ENCODE measurements at places on chromosomes 5 and 9.

GRCh38 chr5:141150224-141150992 is 551 bp downstream of the PCDHB6 start:
- DNase-seq: no peak

DNA sequence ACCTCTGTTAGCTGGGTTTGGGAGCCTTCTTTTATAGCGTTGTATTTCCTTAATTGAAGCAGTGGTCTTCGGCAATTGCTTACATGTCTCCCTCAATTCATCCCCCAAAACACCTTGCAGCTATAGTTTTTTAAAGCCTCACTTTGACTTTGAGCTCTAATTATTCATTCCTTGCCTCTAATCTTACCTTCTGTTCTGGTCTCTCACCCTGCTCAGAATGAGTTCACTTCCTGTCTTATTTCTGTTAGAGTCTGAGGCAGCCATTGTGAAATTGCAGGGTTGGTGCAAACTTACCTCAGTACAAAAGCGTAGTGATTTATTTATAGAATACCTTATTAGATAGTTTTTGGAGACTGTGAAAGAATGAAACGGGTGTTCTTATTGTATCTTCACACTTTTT is 35.0 kb downstream of the AOPEP start:
- no peak for DNase-seq

- no peak for DNase-seq
These were observed 109.5 kb upstream of the NR4A3 start for GRCh38 chr9:99712214-99712613.

GRCh38 chr5:10272053-10272874 is 22.2 kb downstream of the CCT5 start:
- no peak for DNase-seq

- DNase-seq: no peak
These were observed 69.0 kb downstream of the DAB2IP start for GRCh38 chr9:121720311-121721057.

- no peak for DNase-seq
These were observed 346.7 kb downstream of the EFNA5 start for GRCh38 chr5:107324071-107324470.

GRCh38 chr9:15482146-15482545 is 28.6 kb downstream of the PSIP1 start:
- DNase-seq: no peak

DNA sequence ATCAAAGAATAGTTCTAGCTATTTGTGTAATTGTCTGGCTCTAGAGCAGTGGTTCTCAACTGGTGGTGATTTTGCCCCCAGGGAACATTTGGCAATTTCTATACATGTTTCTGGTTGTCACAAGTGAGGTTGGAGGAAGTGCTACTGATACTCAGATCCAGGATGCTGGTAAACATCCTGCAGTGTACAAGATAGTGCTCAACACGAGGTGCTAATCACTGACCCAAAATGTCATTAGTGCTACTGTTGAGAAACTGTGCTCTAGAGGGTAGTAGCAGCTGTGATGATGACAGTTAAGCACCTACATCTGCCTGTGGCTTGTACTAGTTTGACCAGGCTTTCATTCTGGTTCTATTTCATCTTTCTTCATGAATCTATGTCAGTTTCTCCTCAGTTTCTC is 22.1 kb downstream of the LRRC19 start:
- DNase-seq: no peak
